ENCODE measurements at places on chromosomes 16 and 17. TPM values are rescaled to one million over a fixed set of nuclear protein-coding genes. Genes with fewer than 3 reads are reported as not detected.

DNA sequence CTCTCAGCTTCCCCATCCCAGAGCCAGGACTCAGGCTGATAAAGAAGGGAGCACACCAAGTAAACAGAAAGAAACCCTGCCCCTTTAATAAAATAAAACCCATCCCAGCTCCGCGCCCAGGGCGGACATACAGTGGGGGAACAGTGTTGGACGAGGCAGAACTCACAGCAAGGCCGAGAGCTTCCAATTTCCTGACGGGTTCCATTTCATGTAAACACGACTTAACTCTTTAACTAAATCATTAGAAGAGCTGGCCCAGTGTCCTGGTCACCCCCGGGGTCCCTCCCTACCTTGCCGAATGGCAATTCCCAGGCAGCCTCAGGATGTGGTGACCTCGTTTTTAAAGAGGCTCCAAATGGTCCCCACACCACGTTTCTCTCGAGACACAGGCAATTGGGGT lies 340.7 kb downstream of the FOXL1 start:
- no peak for DNase-seq

DNA sequence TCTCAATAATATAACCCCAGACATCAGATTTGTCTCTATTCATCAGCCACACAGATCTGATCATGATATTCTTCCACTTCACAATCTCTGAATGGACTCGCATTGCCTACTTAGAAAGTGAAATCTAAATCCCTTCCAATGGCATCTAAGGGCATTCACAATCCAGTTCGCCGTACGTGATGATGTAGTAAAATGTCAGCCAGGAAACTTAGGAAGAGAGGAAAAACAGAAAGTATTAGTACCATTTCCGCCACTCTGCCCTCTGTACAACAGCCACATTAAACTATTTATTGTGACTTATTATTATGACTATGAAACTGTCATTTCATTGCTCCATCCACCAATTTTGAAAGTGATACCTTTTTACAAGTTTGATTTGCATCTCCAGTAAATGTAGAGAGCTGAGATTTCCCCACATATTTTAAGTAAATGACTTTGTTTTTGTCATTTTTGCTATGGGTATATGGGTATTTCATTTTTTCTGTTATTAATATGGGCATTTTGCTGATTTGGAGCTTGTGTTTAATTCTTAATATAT lies 69.4 kb upstream of the SMIM36 start:
- no peak for DNase-seq

- no peak for DNase-seq
Observed at GRCh38 chr17:6923385-6923784, 72.5 kb upstream of the ALOX12 start.

DNA sequence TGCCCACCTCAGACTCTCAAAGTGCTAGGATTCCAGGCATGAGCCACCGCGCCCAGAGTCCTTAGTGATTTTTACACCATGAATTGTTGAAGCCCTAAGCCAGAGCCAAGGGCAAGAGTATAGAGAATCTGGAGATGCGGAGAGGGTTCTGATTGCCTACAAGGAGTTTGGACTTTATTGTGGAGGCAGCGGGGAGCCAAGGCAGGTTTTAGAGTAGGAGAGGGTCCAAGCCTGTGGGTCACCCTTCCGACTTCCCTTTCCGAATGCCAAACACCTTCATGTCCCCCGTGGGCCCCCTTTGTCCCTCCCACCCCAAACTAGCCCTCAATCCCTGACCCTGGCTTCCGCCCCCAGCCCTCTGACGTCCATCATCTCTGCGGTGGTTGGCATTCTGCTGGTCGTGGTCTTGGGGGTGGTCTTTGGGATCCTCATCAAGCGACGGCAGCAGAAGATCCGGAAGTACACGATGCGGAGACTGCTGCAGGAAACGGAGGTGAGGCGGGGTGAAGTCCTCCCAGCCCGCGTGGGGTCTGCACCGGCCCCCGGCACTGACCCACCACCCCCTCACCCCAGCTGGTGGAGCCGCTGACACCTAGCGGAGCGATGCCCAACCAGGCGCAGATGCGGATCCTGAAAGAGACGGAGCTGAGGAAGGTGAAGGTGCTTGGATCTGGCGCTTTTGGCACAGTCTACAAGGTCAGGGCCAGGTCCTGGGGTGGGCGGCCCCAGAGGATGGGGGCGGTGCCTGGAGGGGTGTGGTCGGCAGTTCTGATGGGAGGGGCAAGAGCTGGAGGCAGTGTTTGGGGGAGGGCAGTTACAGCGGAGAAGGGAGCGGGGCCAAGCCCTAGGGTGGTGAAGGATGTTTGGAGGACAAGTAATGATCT lies 7.1 kb downstream of the MIEN1 start:
- no peak for DNase-seq

- no peak for DNase-seq
Observed at GRCh38 chr16:6961704-6962103, 370.9 kb upstream of the RBFOX1 start.

CTF1 gene
- 5.9 TPM for total RNA-seq

KCNH4 gene
- total RNA-seq: 0.30 TPM

KRTAP9-8 gene
- not detected for total RNA-seq
